ENCODE measurements at places on chromosomes 5 and 9.

- no peak for DNase-seq
Observed at GRCh38 chr5:76379316-76379715, 23.8 kb upstream of the IQGAP2 start.

GRCh38 chr9:71097671-71098070, 23.8 kb downstream of the TRPM3 start:
- no peak for DNase-seq

- no peak for DNase-seq
Observed at GRCh38 chr5:149337736-149338135, 7.6 kb upstream of the GRPEL2 start.

DNA sequence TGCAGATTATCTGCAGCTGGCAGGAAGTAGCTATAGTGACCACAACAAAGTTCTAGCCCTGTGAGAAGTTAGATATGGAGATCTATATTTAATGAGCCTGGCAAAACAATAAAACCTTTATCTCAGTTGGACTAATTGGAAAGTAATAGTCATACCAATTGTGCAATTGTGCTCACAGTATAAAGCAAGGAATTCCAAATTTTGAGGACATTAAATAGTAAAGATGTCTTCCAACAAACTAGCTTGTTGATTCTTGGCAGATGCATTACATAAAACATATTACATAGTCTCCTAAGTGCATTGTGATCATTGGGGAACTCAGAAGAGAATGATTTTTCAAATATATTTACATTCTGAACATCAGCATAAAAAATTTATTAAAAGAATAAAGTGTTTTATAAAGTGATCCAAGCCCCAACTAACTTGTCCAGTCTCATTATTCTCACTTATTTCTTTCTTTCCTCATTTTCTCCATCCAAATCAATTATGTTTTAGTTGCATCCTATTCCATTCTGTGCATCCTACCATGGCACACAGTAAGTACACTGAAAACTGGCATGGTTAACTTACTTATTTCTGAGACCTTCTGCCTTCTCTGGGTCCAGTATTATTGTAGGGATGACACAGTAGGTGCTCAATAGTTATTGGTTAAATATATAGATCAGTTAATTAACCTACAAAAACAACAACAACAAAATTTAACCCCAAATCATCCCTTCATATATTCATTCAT, 977.2 kb upstream of the NUDT12 start:
- DNase-seq: no peak

GRCh38 chr5:160463740-160464465, 42.2 kb downstream of the PTTG1 start:
- no peak for DNase-seq

- no peak for DNase-seq
Observed at GRCh38 chr5:137563646-137564397, 64.7 kb upstream of the SPOCK1 start.

DNA sequence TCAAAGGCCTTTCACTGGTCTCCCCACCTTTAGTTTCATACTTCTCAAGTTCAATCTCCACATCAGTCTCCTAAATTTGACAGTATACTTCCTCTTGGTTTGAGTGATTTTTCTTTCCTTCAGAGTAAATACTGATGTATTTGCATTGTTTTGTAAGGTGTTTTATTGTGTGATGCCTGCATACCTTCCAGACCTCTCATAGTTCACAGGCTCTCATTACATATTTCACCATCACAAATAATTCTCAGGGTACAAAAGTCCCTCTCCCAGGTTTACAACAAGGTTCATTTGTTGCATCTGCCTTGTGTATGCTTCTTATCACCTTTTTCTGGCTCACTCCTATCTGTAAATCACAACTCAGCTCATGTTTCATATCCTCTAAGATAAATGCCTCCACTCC, 22.2 kb upstream of the TUSC1 start:
- DNase-seq: no peak
